Mucosa of descending colon (tissue), 3 donors: ENCODE measurements at places on chromosomes 6 and 20. TPM values are rescaled to one million over a fixed set of nuclear protein-coding genes. Genes with fewer than 3 reads are reported as not detected.

DNA sequence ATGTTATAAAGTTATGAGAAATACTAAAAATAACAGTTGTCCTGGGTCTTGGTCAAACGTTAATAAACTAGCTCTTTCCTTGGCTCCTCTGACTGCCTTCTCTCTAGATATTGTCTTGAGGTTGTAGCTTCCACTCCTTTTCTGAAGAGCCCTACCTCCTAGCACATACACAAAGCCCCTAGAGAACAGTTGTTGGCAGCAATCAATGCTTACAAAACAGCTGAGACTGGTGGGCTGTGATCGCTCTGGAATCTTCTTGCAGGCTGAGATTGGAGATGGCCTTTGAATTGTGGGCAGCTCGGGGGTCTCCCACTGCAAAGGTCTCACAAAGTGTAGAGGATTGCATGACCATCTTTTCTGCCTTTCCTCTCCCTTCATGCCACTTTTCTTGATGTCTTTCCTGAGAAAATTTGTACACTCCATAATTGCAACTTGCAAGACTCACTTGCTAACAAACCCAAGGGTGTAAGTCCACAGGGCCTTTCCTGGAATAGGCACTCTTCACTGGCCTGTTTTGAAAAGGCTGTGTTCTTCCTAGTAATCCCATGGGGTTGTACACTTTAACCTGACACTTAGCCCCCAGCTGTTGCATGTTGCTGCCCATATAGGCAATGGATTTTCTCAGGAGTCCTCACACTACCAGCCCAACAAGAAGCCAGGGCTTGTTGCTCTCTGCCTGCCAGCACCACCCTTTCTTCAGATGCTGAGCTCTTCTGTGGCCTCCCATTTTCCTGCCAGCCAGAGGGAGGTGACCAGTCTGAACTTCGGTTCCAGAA is 99.9 kb downstream of the TCP11 start:
- DNase-seq, result no peak

Gene ZC3H12D
- 9.1 TPM for total RNA-seq

DNA sequence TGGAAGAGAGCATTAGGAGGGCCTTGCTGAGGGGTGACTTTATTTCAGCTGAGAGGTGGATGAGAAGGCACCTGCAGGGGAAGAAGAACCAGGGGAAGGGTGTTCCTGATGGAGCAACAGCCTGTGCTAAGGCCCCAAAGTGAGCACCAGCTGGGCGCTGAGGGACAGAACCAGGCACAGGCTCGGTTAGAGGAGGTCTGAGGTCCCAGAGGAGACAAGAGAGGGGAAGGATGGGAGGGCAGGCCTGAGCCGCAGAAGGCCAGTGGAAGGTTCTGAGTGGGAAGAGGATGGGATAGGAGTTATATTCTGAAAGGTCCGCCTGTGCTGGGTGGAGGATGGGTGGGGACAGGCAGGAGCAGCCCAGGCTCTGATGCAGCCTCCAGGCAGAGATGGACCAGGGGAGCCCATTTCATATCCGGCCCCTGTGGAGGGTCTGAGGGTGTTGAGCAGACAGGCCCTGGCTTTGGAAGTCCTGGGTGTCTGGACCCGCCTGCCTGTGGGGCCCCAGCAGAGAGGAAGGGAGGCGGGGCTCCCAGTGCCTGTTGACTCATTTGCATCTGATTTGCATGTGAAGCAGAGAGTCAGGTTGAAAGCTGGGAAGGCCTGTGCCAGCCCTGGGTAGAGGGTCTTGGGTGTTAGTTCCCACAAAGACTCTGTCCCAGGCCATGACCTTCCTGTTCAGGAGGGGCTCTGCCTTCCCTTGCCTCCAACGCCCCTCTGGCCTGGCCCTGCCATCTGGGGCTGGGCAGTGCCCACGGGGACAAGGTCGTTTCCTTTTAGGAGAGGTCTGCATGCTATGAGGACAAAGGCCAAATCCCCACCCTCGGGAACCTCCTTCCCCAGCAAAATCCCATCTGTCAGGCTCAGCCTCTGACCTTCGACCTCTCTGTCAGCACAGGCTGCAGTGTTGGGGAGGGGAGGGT is 10.6 kb upstream of the FAM110A start:
- DNase-seq, result no peak

- DNase-seq, result no peak
Measured at GRCh38 chr6:124793398-124793797, 168.8 kb upstream of the RNF217 start.

- no peak for DNase-seq
Measured at GRCh38 chr6:115891750-115892149, 168.9 kb downstream of the FRK start.

DNA sequence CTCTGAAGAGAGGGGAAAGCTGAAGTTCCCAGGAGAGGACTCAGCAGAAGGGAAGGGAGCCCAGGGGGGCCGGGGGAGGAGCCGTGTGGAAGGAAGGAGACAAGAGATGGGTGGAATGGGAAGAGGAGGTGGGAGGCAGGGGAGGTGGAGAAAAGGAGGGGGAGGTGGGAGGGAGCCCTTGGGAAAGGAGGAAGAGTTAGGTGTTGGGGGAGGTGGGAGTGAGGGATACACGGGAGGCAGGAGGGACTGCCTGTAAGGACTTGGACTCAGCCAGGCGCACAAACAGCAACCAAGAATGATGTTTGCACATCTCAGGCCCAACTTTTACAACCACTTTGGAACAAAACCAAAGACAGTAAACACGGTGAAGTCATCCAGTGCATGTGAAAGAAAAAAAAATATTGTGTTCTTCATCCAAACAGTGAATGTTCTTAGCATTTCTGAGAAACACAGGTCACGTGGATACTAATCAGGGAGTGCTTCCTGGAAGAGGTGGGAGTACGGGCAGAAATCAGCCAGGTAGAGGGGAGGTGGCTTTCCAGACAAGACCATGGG is 17.4 kb upstream of the LSM14B start:
- DNase-seq, result no peak

DNA sequence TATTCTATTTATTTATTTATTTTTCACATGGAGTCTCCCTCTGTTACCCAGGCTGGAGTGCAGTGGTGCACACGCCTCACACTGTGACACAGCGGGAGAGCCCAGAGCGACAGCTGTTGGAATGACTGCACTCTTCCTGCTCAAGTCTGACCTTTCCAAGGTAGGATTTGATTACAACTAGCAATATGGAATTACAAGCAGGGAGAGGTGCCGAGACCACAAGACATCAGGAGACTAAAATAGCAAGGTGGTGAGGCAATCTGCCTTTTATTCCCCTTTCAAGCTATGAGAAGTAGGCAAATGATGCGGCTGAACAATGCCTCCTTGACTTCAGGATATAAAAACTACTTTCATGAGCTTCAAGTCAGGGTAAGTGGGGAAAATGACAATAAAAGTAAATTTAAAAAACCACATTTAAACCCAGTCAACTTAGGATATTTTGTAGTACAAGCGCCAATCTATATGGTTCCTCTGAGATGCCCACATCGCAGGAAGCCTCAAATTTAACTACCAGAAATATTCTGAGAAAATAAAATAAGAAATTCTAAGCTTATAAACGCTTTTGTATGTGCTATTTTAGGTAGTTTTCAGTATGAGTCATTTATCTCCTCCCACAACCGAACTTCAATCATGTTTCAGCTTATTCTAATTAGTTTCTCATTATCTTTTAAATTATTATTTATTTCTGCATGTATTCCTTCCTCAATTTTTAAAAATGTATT is 146.9 kb upstream of the SGK1 start:
- no peak for DNase-seq

Gene LGSN
- total RNA-seq, result 0.05 TPM

Gene RAB44
- total RNA-seq, result 0.32 TPM

Gene SAMD5
- total RNA-seq, result 11.1 TPM

Gene CST1
- not detected for total RNA-seq

DNA sequence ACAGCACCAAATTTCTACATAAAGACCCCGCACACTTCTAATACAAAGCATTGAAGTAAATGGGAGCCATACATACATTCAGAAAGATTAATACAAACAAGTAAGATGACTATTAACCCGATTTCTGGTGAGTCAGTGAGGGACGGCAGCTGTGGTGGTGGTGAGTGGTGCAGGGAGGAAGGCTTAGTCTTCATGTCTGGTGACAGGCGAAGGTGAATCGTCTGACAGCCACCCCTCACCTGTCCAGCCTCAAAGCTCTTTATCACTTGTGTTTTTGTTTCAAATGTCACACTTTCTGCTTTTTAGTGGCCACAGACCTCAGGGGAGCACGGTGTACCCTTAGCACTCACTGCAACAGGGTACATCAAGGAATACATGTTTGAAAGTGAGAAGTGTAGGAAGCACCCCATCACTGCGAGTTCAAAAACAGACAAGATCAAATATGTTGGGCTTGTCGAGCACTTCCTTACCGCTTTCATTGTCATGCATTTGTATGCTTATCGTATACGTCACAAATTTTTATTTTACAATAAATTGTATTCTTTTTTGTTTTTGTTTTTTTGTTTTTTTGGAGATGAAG is 63.5 kb downstream of the IRF4 start:
- DNase-seq, result no peak

Gene ASF1A
- 22.2 TPM for total RNA-seq

DNA sequence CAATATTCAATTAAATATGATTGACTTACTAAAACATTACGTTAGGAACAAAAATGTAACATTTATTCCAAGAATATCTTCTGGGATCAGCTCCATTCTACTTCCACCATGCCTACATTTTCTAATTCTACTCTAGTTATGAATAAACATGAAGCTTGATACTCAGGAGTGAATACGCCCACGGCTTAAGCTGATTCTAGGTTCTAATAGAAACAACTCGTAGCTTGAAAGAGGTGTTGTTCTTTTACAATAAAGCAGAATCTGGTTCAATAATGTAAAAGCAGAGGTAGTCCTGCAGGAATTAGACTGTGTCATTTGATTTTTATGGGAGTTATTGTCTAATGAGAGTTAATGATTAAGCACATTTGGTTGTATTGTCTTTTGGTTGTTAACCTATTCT is 107.3 kb upstream of the OLIG3 start:
- DNase-seq, result no peak

DNA sequence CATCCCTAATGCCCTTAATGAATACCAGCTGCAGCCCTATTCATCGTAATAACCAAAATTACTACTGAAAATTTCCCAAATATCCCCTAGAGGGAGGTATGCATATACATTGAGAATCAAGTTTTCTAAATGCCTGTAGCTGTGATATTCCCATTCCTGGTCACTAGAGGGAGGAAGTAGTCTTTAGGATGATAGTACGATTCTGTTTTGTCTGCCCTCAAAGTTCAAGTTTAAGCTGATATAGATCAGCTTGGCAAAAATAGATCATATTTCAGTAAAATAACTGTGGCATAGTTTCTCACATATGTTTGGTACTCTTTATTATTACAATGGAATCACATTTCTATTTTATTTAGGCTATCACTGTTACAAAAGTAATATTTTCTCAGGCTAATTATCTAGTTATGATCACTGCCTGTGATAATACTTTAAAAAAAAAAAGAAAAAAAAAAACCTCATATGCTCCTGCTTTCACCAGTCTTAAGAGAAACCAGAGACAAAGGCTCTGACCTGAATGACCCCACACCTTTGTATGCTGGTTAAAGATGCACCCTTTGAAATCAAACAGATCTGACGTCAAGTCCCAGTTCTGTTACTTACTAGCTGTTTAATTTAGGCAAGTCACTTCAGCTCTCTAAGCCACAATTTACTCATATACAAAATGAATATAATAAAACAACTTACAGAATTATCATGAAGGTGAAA is 11.0 kb downstream of the TSPYL1 start:
- DNase-seq, result no peak

Gene MYMX
- not detected for total RNA-seq

DNA sequence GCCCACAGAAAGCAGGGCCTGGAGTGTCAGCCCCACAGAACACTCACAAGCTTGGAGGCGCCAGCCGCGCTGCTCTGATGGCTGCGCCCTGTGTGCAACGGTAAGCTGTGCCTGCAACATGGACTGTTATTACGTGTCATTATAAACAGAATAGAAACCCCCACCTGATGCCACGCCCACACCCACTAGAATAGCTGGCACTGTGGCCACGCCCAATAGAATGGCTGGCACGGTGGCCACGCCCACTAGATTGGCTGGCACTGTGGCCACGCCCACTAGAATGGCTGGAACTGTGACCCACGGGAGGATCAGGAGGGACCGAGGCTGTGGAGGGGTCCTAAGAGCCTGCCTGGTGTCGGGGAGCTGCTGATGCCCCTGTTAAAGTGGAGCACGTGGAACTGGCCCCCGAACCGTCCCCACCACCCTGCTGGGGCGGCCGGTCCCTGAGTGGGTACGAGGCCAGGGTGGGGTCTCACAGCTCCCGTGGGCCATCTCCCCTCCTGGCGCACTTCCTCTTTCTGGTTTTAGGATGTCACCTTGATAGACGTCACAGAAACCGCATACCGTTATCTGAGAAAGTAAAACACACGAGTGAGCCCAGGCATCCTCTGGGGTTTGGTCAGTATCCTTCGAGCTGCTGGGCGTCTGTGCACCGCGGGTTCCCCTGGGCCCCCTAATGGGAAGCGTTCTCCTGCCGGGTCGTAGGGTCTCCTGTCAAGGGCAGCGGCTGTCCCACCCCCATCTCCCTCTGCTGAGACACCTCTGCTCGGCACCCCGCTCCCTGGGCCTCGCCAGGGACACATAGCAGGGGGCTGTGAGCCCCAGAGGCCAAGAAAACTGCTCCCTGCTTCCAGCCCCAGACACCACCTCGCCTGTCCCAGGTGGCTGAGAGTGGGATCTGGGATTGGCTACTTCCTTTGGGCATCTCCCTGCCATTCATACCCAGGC is 25.4 kb downstream of the SLC17A9 start:
- DNase-seq, result peak; percentile 77

DNA sequence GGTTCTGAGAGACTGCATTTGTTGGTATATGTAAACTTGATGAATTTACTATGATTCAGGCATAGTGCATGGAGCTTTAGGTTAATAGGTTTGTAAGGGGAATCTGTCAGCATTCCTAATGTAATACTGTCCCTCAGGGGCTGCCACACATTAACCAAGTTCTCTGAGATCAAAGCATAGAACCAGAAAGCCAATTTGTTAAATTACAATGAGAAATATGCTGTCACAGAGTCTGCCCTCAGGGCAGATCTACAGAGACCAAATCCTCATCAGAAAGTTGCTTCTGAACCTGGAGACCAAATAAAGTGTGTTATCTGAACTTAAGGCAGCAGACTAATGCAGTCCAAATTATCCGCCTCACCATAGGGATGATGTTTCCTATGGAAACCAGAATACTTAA is 250.8 kb upstream of the HTR1E start:
- no peak for DNase-seq

- no peak for DNase-seq
Measured at GRCh38 chr6:135577059-135577538, 79.6 kb upstream of the AHI1 start.

DNA sequence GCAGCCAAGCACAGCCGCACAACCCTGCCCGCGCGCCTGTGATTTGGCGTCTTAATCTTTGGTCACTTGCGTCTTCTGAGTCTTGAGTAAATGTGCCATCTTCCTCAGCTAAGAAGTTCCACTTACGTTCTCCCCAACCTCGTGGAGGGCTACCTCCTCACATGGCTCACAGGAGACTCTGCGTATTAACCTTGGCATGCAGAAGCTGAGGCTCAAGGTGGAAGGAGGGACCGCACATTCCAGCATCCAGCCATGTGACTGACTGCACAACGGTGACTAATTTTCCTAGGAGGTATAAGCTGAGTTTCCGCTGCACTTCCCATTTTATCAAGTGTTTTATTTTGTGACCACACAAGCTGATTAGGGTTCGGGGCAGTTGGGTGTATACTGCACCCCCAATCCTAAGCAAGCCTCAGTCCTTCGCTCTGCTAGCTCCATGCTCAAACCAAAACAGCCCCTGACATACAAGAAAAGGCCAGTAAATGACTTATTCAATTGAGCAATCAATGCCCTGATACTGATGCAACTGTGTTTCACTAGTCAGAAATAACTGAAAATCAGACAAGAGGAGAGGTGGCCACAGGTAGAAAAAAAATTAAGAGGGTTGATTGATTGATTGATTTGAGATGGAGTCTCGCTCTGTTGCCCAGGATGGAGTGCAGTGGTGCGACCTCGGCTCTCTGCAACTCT is 7.0 kb downstream of the BEND3 start:
- no peak for DNase-seq
